Nasal cavity respiratory epithelium epithelial cell of viscerocranial mucosa (primary cell): ENCODE measurements at places on chromosomes 5 and 9. TPM values are rescaled to one million over a fixed set of nuclear protein-coding genes. Genes with fewer than 3 reads are reported as not detected.

ETF1 gene
- total RNA-seq = 211 and 273 TPM in 2 replicates

F2RL2 gene
- total RNA-seq = not detected in 2 replicates

HTR1A gene
- not detected in 2 replicates for total RNA-seq

RNF14 gene
- 44.8 and 105 TPM in 2 replicates for total RNA-seq

ADRA1B gene
- total RNA-seq = under 0.01 TPM in 1 of 2 replicates, not detected in the other

WDR38 gene
- not detected in 2 replicates for total RNA-seq

DND1 gene
- 0.34 and 0.36 TPM in 2 replicates for total RNA-seq

HAVCR2 gene
- total RNA-seq = 0.21 and 1.0 TPM in 2 replicates

RCL1 gene
- 27.7 and 37.3 TPM in 2 replicates for total RNA-seq

MARCOL gene
- not detected in 2 replicates for total RNA-seq

TAF1L gene
- total RNA-seq = under 0.01 TPM in 2 replicates

PCDHGA5 gene
- under 0.01 and 0.64 TPM in 2 replicates for total RNA-seq

PCDHB11 gene
- 0.34 and 0.85 TPM in 2 replicates for total RNA-seq

SEMA6A gene
- total RNA-seq = 0.34 and 13.0 TPM in 2 replicates

CYLC2 gene
- total RNA-seq = not detected in 2 replicates

PPP3R2 gene
- not detected in 2 replicates for total RNA-seq

PRSS3 gene
- 3.1 and 36.6 TPM in 2 replicates for total RNA-seq

IFNA13 gene
- not detected in 2 replicates for total RNA-seq

PRDM9 gene
- total RNA-seq = under 0.01 and 0.07 TPM in 2 replicates

TRPM3 gene
- total RNA-seq = under 0.01 TPM in 1 of 2 replicates, not detected in the other

IFNA4 gene
- not detected in 2 replicates for total RNA-seq

ADAMTS13 gene
- 1.4 and 3.8 TPM in 2 replicates for total RNA-seq

BTNL8 gene
- total RNA-seq = not detected in 2 replicates

TMOD1 gene
- not detected in 2 replicates for total RNA-seq

LHFPL2 gene
- total RNA-seq = 43.4 and 59.8 TPM in 2 replicates

EGFLAM gene
- 0.93 TPM in 1 of 2 replicates, not detected in the other for total RNA-seq

TAF11L10 gene
- total RNA-seq = not detected in 2 replicates

HNRNPH1 gene
- 527 and 722 TPM in 2 replicates for total RNA-seq

ANKRD55 gene
- not detected in 2 replicates for total RNA-seq

TRIM7 gene
- 12.8 and 15.7 TPM in 2 replicates for total RNA-seq

C8G gene
- 0.28 TPM in 1 of 2 replicates, not detected in the other for total RNA-seq

INSL6 gene
- not detected in 2 replicates for total RNA-seq

AHRR gene
- 0.50 and 1.0 TPM in 2 replicates for total RNA-seq

DMRT3 gene
- not detected in 2 replicates for total RNA-seq
